ENCODE measurements at places on chromosomes 3 and 15.

GRCh38 chr15:82986442-82986780 lies 401 bp downstream of the RAMAC start:
- DNase-seq = no peak

GRCh38 chr3:113436809-113437208 lies 4.5 kb downstream of the CFAP44 start:
- no peak for DNase-seq

GRCh38 chr3:34024447-34025240 lies 226.2 kb downstream of the PDCD6IP start:
- no peak for DNase-seq

DNA sequence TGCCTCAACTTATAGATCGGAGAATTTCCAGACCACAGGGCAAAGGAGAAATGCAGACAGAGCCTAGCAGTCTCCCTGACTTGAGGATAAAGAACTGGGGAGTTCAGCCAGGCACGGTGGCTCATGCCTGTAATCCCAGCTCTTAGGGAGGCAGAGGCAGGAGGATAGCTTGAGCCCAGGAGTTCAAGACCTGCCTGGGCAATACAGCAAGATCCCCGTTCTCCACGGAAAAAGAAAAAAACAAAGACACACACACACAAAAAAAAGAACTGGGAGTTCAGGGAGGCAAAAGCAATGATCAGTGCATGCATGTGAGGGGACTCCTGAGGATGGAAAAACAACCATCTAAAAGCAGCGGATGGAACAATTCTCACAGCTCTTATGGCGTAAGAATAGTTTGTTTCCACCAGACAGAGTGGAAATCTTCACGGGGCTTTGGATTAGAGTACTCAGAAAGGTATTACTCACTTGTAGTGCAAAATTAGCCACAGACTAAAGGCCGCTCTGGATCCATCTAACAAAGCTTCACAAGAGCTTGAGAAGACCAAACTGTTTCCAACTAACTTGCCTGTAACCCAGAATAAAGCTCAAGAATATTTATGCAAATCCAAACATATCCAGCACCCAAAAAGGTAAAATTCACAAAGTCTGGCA lies 16.3 kb downstream of the SEC11A start:
- DNase-seq = no peak

DNA sequence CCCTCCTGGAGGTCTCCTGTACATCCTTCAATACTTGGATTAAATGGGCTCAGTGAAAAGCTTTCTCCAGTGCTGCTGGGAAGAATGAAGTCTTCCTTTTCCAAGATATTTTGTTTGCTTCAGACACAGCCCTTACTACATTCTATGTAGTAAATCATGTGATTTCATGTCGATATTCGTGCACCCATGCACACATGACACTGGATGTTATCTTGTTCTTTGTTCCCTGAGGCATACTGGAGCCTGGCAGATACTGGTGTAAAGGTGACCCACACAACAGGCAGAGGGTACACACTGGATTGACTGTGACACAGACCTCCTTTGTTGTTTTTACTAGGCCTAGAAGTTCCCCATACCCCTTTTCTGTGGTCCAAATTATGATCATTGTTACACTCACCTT lies 40.3 kb upstream of the ATP2C1 start:
- DNase-seq = no peak

All from right renal pelvis (tissue), 4 donors.